T-helper 17 cell (primary cell): ENCODE measurements at places on chromosomes 12 and 14.

- DNase-seq: no peak
Observed at GRCh38 chr14:55609681-55610080, 29.7 kb downstream of the KTN1 start.

DNA sequence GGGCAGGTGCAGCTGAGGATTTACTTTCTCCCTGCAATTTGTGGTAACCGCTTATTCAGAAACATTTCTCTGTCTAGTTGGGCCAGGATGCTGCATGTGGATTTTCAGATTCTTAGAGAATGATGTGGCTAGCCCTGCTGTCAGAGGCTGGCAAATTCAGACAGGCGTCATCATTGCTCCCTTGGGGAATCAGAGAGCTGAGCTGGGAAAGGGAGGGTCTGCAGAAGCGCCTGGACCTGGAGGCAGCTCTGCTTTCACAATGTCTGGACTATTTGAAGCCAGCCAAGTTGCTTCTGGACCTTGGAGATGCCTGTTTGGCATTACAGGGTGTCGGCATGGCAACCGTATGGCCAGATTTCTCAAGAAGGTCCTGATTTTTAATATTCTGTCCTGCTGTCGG, 3.4 kb downstream of the GALNT16 start:
- no peak for DNase-seq

GRCh38 chr12:29216266-29216665, 67.2 kb downstream of the FAR2 start:
- DNase-seq: no peak

GRCh38 chr14:45181806-45182205, 46.1 kb downstream of the FANCM start:
- no peak for DNase-seq

DNA sequence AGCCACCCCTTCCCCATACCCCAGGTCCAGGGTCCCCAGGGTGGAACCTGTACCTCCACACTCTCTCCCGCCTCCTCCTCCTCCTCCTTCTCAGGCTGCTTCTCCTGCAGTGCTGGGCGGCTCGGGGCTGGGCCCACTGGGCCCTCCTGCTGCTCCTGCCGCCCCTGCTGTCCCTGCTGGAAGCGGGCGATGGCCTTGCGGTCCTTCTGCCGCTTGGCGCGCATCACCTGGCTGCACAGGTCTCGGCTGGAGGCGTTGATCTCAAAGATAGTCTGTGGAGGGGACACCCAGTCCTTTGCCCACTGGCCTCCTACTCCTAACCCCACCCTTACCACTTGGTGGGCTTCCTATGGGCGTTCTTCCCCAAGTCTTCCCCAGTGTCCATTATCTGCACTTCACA, 14.5 kb downstream of the CFAP73 start:
- DNase-seq: no peak

- DNase-seq: no peak
Observed at GRCh38 chr12:44717612-44718011, 158.5 kb downstream of the NELL2 start.

DNA sequence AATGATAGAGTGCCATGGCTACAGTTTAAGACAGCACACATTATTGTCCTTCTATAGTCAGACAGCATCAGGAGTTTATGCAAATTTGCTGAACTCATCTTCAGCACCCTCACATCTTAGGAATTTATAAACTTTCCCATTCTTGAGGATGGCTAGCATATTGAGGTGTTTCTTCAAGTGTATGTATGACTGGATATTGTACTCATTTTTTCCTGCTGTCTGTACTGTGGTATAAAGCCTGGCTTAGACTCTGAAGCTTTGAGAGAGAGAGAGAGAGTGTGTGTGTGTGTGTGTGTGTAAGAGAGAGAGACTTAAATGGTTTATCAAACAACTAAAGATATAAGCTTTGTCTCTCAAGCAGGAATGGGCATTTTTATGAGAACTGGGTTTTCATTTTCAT, 161.6 kb downstream of the PIK3C2G start:
- no peak for DNase-seq

DNA sequence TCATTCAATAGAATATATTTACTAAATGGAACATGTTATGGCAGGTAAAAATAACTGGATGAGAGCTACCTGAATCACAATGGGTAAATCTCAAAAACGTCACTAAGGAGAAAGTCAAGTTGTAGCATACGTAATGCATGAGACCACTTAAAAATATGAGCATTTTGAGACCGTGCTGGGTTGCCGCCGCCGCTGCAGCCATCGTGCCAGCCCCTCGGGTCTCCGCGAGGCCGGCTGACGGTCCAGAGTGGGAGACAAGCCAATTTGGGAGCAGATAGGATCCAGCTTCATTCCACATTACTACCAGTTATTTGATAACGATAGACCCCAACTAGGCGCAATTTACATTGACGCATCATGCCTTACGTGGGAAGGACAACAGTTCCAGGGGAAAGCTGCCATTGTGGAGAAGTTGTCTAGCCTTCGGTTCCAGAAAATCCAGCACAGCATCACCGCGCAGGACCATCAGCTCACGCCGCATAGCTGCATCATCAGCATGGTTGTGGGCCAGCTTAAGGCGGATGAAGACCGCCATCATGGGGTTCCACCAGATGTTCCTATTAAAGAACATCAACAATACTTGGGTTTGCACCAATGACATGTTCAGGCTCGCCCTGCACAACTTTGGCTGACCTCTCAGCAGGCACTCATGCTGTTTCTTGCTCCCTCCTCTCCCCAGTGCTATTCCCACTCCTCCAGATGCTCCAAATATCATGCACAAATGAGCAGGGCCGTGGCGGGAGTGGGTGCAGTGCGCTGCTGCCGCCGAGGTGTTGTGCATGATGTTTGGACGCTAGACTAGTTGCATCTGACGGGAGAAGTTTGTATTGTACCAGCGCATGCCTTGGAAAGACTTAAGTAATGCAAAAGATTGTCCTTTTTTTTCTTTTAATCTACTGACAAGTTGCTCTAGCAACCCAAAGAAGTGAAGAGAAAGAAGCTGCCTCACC, 6.3 kb upstream of the BRMS1L start:
- DNase-seq: no peak

GRCh38 chr12:89928467-89928866, 219.8 kb upstream of the ATP2B1 start:
- no peak for DNase-seq

DNA sequence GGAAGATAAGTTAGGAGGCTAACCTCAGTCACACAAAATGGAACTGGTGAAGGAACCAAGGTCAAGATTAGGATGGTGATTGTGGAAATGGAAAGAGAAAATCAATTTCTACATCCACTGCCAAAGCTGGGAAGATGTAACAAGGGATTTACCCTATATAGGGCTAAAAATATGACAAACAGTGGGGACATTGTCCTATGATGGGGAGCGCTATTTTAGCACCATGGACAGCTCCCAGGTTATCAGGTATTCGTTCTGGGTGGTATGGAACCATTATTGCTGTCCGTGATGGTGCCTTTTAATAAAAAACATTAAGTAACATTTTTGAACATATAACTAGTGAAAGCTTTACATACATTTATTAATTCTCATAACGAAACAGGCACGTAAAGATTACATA, 124.0 kb downstream of the NDUFA12 start:
- DNase-seq: no peak

DNA sequence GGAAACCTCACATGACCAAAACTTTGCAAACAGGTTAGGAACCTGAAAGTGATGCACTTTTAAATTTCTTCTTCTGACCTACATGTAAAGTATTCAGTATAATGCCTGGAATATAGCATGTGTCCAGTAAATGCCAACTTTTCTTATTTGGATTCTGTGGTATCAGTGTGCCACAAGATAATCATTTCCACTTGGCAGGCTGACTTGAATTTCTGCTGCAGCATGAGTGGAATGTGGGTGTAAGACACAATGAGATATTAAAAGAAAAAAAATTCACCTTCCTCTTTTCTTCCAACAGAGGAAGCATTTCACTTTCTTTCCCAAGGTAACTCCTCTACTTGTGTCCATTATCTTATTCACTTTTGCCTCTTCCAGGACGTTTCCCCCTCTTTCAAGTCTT, 141.9 kb upstream of the PRKD1 start:
- no peak for DNase-seq

GRCh38 chr12:102781117-102781516, 135.9 kb downstream of the PAH start:
- DNase-seq: no peak

- no peak for DNase-seq
Observed at GRCh38 chr12:9957834-9958233, 13.4 kb upstream of the CLEC12A start.

GRCh38 chr12:92369056-92369455, 223.4 kb upstream of the BTG1 start:
- no peak for DNase-seq

DNA sequence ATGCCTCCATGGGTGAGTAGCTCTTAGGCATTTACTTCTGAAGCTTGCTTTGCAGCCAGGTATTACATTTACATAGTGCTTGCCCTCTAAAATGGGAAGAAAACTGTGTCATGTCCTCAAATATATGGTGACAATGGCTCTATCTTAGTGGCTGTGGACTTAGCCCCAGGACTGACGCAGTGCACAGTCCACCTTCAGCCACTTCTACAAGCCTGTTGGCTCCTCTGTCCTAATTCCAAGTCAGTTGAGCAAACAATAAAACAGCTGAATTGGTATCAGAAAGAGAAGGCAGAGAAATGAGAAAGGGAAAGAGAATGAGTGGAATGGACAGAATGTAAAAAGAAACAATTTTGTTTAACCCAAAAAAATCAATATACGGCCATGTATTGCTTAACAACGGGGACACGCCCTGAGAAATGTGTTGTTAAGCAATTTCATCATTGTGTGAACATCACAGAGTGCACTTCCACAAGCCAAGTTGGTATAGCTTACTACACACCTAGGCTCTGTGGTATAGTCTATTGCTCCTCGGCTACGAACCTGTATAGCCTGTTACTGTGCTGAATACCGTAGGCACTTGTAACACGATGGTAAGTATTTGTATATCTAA, 93.5 kb downstream of the GRIN2B start:
- DNase-seq: no peak

DNA sequence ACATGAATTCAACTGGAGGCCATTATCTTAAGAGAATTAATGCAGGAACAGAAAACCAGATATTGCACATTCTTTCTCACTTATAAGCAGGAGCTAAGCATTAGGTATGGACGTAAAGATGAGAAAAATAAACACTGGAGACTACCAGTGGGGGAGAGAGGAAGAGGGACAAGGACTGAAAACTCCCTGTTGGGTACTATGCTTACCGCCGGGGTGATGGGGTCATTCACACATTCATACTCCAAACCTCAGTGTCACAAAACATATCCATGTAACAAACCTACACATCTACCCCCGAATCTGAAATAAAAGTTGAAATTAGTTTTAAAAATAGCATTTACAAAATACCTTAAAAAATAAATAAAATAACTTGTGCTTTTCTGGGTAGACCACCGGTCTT, 80.8 kb upstream of the RAP1B start:
- no peak for DNase-seq

GRCh38 chr12:46628176-46628575, 197.6 kb downstream of the SLC38A4 start:
- no peak for DNase-seq

GRCh38 chr14:106790189-106791036, 1264.0 kb downstream of the TMEM121 start:
- DNase-seq: peak; percentile 37

- DNase-seq: no peak
Observed at GRCh38 chr12:39723831-39724230, 104.2 kb upstream of the ABCD2 start.

- no peak for DNase-seq
Observed at GRCh38 chr12:64724201-64724745, 34.9 kb downstream of the GNS start.

DNA sequence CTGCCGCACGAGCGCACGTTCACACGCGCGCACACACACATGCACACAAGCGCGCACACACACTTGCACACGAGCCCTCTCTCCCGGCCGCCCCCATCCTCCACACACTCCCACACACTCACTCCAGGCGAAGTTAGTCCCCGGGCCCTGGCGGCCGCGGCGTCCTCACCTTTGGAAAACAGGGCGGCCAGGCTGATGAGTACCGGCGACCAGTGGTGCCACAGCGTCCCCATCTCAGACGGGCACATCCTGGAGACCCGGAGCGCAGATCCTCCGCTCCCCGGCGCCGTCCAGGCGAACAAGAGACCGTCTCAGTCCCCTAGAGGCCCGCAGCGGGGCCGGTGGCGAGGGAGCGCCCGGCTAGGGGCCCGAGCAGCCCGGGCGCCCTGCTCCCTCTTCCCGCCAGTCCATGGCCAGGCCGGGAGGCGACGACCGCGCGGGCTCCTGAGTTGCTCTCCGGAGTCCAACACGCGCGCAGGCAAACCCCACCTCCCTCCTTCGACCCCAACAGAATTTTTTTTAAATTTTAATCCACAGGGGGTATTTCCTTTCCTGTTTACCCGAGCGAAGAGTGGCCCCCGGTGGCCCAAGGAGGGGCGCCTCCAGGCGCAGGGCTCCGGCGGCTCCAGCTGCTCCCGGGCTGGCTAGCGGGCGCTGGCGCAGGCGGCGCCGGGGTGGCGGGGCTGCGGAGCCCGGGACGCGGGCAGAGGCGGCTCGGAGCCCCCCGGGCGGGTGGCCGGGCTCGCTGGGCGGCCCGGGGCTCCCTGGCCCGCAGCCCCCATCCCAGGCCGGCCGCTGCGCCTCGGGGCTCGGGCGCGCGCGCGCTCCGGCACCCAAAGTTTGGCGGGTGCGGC, 506 bp downstream of the TMEM132D start:
- no peak for DNase-seq

DNA sequence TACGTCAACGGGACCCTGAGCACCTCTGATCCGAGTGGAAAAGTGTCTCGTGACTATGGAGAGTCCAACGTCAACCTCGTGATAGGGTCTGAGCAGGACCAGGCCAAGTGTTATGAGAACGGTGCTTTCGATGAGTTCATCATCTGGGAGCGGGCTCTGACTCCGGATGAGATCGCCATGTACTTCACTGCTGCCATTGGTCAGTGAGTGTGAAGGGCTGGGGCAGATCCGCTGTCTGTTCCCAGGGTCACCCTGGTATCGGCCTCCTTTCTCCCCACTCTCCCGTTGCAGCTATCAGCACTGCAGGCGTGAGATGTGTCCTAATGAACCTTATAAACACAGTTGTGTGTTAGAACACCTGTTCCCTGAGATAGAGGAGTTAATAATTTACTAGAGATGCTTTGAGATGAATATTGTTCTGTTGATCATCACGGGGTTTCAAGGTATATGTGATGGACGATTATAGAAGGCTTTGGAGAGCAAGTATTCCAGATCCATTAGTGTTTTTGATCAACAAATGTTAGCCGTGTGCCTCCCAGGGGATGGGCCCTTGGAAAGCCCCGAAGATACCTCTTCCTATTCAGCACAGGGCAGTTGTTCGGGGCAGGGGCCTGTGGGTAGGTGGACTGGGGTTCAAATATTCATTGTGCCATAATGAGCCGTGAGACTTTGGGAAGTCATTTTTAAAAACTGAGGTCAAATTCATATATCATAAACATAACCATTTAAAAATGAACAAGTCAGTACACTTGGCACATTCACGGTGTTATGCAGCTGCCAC, 33.6 kb downstream of the ADGRD1 start:
- no peak for DNase-seq

GRCh38 chr12:132285991-132286681, 43.3 kb downstream of the GALNT9 start:
- DNase-seq: no peak

DNA sequence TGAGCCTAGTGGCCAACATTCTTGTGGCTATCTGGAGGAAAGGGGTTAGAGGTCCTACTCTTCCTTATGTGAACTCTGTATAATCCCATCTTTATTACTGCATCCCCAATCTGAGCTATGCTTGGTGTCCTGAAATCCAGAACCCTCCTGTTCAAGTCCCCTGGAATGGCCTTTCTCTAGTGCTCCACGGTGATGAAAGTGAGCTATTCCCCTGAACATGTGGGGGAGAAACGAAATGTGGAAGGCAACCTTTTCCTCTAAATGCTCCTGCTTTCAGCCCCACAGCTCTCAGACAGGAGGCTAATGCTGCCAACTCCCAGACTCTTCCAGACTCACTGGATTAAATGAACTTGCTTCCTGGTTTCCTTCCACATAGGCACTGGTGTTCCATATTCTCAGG, 2.5 kb upstream of the PGAM5 start:
- no peak for DNase-seq
